ENCODE measurements at places on chromosomes 5 and 9.

DNA sequence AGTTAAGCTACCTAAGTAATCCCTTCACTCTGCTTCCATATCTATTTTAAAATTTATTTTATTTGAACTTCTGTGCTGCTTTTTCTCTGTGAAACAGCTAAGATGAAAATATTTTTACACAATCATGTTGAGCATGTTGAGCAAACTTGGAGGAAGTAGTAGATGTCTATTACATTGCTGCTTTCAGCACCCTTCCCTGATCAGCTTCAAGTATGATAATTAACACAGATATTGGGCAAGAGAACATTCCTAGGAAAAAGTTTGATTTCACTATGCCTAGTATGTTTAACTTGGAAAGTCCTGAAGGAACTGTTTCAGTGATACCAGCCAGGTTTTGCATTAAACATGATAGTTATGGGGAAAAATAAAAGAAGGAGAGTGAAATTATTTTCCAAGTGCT is 283.6 kb downstream of the ELAVL2 start:
- DNase-seq, result no peak

- DNase-seq, result no peak
Observed at GRCh38 chr5:172511952-172512351, 57.6 kb upstream of the SH3PXD2B start.

GRCh38 chr5:164181604-164182003 is 676.2 kb downstream of the MAT2B start:
- DNase-seq, result no peak

GRCh38 chr9:107674721-107675277 is 185.2 kb upstream of the KLF4 start:
- DNase-seq, result no peak

DNA sequence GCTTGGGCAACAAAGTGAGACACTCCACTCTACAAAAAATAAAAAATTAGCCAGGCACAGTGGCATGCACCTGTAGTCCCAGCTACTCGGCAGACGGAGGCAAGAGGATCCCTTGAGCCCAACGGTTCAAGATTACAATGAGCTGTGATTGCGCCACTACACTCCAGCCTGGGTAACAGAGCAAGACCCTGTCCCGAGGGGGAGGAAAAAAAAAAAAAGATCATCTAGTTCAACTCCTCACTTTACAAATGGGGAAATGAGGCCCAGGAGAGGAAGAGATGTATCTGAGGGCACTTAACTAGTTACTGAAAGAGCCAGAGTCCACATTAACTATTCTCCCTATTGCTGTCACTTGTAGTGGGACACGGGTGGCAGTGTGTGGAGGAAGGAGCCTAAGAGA is 13.8 kb downstream of the PDCL start:
- no peak for DNase-seq

- DNase-seq, result no peak
Observed at GRCh38 chr5:101539315-101539714, 636.2 kb upstream of the ST8SIA4 start.

- DNase-seq, result no peak
Observed at GRCh38 chr9:96399325-96399633, 15.8 kb upstream of the SLC35D2 start.

GRCh38 chr5:168920019-168920810 is 341.0 kb upstream of the PANK3 start:
- no peak for DNase-seq

DNA sequence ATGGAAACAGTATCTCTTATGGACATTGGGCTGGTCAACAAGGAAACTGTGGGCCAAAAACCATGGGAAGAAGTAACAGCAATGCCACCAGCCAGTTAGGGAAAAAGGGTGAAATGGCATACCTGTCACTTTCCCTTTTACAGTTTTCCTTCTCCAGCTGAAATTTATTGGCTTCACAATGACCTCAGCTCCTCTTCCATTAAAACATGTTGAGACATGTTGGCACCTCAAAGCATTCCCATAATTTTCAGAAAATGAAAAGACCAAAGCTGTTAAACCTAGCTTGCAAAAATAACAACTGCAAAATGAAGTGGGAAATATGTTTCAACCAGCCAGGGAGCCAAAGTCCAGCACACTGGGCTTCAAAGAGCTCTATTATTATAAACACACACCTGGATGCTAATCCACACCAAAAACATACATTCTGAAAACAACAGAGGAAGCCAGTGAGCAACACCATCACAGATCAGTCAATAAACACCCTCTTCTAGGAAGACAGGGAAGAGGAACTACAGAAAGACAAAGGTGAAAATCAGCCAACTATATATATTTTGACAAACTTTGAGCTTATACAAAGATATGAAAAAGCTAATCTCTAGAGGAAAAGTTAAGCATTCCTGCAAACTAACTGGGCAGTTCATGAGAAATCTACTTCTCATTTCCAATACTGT is 78.4 kb upstream of the PTGER4 start:
- DNase-seq, result no peak

DNA sequence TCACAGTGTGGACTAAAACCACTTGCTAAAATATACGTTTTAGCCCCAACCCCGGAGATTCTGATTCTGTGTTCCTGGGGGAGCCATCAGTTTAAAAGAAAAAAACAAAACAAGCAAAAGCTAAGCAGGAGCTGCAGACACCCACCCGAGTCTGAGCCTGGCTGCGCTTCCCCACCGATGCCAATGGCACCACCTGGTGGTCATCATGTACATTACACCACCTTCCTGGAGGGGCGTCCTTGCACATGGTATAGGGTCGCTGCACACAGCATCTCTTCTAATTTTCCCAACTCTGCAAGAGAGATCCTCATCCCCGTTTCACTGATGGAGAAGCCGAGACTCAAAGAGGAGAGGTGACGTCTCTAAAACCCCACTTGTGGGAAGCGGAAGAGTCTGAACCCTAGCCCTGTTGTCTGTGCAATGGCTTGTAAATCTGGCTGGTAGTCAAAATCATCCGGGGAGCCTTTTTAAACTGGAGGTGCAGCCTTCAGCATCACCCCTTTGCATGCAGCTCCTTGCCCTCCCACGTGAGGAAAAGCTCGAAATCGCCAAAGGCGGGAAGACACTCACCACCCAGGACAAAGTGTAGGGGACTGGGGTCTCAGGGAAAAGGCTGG is 23.1 kb upstream of the CNOT6 start:
- DNase-seq, result no peak

DNA sequence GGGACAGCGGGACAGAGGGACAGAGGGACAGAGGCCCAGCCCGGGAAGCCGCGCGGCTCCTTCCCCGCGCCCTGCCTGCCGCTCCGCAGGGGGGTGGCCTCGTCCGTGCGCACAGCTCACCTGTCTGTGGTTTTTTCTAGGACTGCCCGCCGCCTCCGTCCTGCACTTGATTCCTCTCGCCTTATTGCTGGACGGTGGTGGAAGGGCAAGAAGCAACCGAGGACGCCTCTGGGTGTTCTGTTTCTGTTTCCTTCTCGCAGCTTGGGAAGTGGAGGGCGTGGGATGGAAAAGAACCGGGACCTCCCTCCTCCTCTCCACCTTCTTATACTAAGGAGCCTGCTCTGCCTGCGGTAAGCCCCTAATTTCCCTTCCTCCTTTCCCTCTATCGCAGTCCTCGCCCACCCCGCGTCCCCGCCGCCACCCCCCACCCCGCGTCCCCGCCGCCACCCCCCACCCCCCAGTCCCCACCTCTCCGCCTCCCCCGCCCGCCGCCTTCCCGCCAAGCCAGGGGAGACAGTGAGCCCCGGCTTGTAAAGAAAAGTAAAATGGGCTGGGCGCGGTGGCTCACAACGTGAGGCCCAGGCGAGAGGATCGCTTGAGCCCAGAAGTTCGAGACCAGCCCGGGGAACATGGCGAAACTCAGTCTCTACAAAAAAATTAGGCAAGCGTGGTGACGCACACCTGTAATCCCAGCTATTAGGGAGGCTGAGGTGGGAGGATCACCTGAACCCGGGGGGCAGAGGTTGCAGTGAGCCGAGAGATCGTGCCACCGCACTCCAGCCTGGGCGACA is 9.6 kb upstream of the FLT4 start:
- no peak for DNase-seq

Data from posterior cingulate gyrus (tissue), 11 donors.